Right kidney (tissue), 9 donors: ENCODE measurements at places on chromosomes 11 and 22.

GRCh38 chr11:7520981-7521487 is 7.2 kb downstream of the PPFIBP2 start:
- DNase-seq = no peak

- DNase-seq = no peak
Observed at GRCh38 chr11:35511666-35512065, 13.8 kb downstream of the PAMR1 start.

DNA sequence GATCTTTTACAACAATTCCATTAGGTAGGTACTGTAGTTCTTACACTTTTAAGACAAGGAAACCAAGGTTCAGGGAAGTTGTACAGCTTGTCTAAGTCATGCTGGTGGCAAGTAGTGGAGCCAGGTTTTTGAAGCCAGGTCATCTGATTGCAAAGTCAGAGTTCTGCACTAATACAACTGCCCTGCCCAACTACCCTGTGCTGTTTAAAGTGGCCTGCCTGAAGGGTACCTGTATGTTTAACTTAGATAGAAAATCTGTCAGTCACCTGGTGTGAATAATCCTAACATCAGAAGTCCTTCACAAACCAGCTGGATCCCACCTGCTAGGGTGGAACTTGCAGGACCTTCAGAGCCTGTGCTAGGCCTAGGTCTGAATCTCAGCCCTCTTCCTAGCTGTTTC is 44.2 kb downstream of the ARFGAP2 start:
- DNase-seq = no peak

DNA sequence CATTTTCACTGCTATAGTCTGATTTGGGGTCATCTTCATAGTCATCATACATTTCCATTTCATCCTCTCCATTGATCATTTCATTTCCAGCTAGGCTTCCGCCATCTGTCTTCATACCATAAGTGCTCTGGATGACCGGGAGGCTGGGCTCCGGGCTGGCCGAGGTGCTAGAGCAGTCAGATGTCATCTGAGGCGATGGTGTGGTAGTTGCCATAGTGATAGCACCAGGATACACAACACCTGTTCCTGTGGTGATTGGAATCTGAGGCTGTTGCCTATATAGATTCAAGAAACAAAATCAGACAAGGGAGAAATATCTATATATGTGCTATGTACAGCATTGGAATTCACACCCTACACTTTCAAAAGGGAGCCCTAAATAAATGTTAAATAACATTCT is 383.5 kb downstream of the SOX6 start:
- DNase-seq = no peak

DNA sequence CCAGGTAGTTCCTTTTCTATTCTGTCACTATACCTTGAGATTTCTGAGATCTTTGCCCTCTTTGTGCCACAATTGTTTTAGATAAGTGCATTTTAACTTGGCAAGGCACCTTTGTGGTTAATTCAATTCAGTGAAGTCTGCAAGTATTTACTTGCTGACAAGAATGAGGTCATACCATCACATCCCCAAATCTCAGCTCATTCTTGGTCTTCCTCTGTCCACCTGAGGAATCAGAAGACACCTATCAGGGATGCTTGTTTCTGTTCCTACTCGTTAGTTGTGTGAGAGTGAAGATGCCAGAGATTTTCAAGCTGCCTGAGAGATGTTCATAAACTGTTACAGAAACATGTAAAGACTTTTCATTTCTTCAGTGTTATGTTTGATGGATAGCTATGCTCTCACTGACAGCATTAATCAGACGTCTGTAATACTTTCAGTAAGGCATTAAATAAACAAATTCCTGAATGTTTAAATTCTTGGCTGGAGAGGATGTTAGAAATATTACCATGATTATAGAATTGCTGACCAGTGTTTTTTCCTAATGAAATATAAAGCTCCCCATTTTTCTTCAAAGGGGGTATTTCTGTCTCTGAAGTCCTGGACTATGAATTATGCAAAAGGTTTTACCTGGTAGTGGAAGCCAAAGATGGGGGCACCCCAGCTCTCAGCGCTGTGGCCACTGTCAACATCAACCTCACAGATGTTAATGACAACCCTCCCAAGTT is 135.0 kb upstream of the MTNR1B start:
- no peak for DNase-seq

DNA sequence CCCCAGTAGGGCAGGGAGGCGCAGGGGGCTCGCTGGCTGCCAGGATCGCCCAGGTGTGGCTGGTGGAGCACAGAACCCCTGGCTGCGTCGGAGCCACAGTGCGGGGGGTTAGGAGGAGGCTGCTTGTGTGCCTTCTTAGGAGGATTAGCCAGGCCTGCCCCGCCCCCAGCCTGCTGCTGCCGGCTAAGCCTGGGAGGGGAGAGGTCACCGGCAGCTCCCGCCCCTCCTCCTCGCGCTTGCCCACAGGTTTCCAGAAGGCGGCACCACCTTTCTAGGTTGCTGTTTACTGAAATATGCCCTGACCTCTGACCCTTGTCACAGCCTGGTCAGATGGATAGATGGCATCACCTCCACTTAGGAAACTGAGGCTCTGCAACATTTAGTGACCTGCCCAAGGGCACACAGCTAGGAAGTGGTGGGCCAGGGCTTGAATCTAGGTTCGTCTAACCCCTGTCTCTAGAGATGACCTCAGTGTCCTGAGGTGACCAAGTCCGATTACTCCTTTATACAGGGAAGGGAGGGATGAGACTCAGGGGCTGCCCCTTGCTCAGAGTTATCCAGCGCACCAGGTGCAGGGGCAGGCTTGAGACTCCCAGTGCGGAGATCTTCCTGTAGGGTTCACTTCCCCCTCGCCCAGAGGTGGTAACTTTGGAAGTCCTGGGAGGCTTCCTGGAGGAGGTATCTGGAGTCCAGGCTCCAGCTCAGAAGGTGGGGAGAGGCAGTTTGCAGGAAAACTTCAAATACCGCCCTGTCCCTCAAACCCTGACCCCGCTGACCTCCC is 44.0 kb downstream of the MYO7A start:
- DNase-seq = no peak

- DNase-seq = no peak
Observed at GRCh38 chr22:20123366-20124082, 6.5 kb upstream of the TRMT2A start.

DNA sequence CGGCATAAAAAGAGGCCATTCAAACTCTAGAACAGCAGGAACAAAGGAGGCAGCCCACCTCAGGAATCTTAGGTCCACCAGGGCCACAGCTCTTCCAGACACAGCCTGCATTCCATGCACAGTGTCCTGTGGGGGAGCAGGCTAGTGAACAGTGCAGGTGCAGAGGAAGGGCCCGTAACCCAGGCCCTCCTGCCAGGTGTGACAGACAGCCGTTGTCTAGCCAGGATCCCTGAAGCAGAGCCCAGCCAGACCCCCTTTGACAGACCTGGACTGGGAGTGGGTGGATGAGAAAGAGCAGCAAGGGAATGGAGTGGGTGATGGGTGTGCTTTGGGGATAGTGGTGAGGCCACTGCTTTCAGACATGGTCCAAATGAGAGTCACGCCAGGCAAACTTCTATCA is 1.2 kb upstream of the ZPR1 start:
- no peak for DNase-seq

DNA sequence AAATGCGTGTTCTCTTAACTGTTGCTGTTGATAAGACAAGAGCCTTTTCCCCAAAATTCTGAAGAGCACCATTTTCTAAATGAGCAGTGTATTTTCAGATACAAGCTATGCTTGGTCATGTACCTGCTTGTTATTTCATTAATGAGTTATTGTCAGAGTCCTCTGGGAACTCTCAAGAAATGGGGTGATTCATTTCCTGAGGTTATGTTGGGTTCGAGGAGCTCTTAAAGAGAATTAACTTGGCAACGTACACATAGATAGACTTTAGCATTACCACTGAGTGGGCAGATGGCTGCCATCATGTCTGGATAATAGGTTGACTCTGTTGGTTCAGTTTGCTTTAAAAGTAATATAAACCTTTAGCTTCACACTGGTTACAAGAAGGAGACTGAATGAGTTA is 87.9 kb upstream of the SORL1-AS1 start:
- DNase-seq = no peak
